ENCODE measurements at places on chromosomes 16 and 17. TPM values are rescaled to one million over a fixed set of nuclear protein-coding genes. Genes with fewer than 3 reads are reported as not detected.

Gene PPL
- 29.2 TPM for total RNA-seq

Gene COG4
- total RNA-seq = 54.1 TPM

DNA sequence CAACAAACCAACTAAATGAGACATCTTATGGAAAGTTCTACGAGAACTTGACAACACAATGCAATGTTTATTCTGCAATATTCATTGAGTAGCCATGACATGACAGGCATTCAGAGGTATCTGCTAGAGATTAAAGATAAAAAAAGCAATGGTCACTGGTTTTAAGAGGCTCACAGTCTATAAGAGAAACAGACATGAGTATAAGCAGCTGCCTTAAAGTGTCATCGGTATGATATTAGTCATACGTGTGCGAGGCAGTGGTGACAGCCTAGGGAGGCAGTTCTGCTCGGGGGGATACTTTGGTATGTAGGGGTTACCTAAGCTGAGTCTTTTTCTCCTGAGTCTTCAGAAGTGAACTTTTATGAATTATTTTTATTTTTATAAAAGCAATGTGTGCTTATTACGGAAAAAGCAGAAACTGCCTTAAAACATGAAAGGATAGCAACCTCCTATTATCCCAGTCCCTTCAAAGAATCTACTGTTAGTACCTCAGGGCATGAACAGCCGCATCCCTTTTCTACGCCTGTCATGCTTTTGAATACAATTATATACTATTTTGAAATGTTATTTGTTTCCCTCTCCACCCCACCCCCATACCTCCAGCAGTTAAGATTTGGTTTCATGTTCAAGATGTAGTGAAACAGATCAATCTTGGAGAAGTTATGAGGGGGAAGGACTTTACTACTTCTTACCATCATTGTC lies 7.7 kb downstream of the ST6GALNAC1 start:
- H3K27me3 ChIP-seq = no peaks in the 10 kb centered on the region
- H3K4me1 ChIP-seq = no peaks in the 10 kb centered on the region
- no peak overlapping the region for H3K27ac ChIP-seq
- DNase-seq = no peak

- H3K27ac ChIP-seq = no peak overlapping the region
- H3K4me1 ChIP-seq = no peaks in the 10 kb centered on the region
- no peak for DNase-seq
These were observed 34.6 kb downstream of the GRIN2C start for GRCh38 chr17:74824961-74825627.

Gene DHRS7C
- total RNA-seq = not detected

Gene SLC9A5
- total RNA-seq = 9.1 TPM

- no peak for DNase-seq
- peaks cover 9% of the 10 kb centered on the region for H3K36me3 ChIP-seq
- H3K4me1 ChIP-seq = no peaks in the 10 kb centered on the region
These were observed 32.0 kb downstream of the SBK1 start for GRCh38 chr16:28324235-28324886.

Gene C17orf78
- not detected for total RNA-seq

DNA sequence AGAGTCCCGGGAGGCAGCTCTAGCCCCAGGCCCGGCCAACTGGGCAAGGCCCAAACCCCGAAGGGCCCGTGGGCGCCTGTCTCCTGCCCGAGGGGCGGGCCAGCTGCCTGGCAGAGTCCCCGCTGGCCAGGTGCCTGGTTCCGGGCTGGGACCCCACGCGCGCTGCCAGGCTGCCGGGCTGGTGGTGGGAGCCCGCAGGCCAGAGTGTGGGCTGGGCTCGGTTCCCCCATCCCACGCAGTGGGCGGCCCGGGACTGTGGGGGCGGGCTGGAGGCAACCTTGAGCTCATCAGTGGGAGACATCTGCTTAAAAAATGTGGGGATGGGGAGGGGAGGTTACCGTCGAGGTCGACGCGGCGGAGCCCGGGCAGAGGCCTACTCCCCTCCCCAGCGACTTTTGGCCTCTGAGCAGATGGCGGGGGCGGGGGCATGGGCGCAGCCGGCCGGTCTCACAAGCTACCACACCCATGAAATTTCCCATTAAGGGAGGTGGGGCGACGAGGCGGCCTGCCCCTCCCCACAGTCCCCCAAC lies 176.4 kb upstream of the GSE1 start:
- no peaks in the 10 kb centered on the region for H3K36me3 ChIP-seq
- DNase-seq = peak; percentile 88
- H3K4me1 ChIP-seq = peaks cover 15% of the 10 kb centered on the region
- no peak overlapping the region for H3K4me3 ChIP-seq

- no peaks in the 10 kb centered on the region for H3K27me3 ChIP-seq
- DNase-seq = no peak
- no peak overlapping the region for H3K27ac ChIP-seq
- H3K4me3 ChIP-seq = no peak overlapping the region
- no peaks in the 10 kb centered on the region for H3K4me1 ChIP-seq
These were observed 87.5 kb upstream of the WSB1 start for GRCh38 chr17:27206447-27206846.

DNA sequence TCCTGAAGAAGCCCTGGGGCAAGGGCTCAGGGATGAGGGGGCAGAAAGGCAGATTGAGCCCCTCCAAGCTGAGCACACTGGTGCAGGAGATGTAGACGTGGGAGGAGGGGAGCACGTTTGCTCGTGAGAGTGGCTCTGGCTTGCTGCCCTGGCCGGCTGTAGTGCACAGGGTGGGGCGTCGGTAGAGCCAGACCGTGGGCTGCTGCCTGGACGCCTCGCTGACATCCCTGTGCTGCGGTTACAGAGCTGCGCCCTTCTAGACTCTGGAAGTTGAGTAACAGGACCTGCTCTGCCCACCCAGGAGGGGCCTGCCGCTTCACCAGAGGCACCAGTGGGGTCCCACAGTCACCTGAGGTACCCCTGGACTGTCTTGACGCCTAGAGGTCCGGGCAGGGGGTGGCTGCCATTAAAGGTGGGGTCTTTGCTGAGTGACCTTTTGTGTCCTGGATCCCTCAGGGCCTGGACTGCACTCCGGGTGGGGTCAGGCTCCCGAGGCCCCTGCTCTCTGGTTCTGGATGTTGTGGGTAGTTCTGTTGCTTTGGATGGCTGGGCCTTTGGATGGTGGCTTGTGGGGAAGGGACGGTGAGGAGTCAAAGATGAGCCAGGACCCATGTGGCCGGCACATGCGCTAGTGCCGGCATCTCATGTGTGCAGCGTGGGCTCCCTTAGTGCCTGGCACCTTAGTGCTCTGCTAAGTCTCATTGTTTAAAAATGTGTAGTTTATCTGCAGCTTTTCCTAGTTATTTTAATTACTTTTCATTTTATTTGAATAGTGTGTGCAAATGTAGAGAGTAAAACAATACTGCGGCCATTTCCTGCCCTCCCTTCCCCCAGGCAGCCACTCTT lies 41.7 kb downstream of the PGS1 start:
- H3K27ac ChIP-seq = no peak overlapping the region
- H3K4me3 ChIP-seq = peak overlapping the region; percentile 27
- H3K36me3 ChIP-seq = peaks cover 28% of the 10 kb centered on the region
- no peaks in the 10 kb centered on the region for H3K4me1 ChIP-seq
- no peak for DNase-seq

Gene TMEM100
- total RNA-seq = not detected

DNA sequence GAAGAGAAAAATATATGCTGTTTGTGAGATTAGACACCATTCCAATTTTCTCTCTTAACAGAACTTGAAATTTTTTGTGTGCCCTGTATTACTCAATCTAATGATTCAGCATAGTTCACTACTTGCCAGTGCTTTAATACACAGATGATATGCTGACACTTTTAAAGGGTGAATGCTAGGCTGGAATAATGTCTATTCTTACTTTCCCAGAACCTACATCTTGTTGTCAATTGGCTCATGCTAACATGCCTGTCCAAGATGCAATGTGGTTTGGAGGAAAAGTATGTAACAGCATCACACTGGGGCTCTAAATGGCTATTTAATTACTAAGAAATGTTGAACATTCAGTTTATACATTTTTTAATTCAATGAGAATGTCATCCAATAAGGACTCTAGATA lies 7.6 kb upstream of the MAP2K6 start:
- H3K36me3 ChIP-seq = peaks cover 2% of the 10 kb centered on the region
- H3K4me3 ChIP-seq = no peak overlapping the region
- H3K27me3 ChIP-seq = no peaks in the 10 kb centered on the region
- peaks cover 2% of the 10 kb centered on the region for H3K4me1 ChIP-seq

Measured in H9 (cell line).